Suppressor macrophage (primary cell): ENCODE measurements at places on chromosomes 7 and 10.

GRCh38 chr10:104099269-104099668, 13.6 kb upstream of the COL17A1 start:
- no peak for DNase-seq

- DNase-seq = peak; percentile 74
Observed at GRCh38 chr10:101843032-101844021, at the start of gene KCNIP2. TSS of gene KCNIP2 (minus strand) at chr10:101843800. CDS start at chr10:101843568, 232 bp downstream.

GRCh38 chr10:104339469-104340110, 1.3 kb upstream of the ITPRIP start:
- no peak for DNase-seq

GRCh38 chr10:97131181-97131628, 54.6 kb downstream of the SLIT1 start:
- DNase-seq = no peak

DNA sequence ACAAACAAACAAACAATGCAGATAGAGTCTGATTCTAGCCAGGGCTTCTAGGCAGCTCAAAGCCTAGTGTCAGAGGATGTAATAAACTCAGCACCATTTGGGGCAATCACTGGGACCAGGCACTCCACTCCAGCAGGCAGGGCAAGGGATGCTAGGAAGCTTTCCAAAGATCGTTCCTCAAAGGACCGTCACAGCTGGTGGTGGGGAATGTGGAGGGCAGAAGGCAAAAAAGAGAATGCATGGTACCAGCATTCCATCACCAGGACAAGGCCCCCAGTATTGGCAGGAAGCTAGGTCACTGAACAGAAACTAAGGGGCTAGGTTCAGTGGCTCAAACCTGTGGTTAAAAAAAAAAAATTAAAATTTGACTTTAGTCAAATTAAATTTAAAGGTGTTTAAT, 94.2 kb downstream of the CUL2 start:
- no peak for DNase-seq

- DNase-seq = no peak
Observed at GRCh38 chr10:124563320-124564040, 101.9 kb downstream of the LHPP start.

- DNase-seq = peak; percentile 4
Observed at GRCh38 chr10:33134011-33134751, 176.2 kb upstream of the ITGB1 start.

DNA sequence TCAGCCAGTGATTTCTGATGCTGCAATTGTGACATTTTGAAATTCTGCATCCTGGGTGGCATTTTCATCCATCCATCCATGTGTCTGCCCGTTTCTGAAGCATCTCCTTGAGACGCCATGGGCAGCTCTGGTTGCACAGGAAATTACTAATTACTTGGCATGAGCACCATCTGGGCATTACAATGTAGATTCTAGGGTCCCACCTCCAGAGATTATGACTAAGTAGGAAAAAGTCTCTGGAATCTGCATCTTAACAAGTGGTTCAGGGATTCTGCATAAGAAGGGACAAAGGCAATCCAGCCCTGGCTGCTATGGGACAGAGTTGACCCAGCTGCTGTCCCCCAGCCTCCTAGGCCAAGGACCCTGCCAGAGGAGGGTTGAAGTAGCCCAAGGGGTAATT, 65.3 kb downstream of the CUZD1 start:
- DNase-seq = no peak

- DNase-seq = no peak
Observed at GRCh38 chr7:106545275-106545674, 115.7 kb downstream of the CCDC71L start.

GRCh38 chr7:108086546-108086945, 43.6 kb downstream of the LAMB4 start:
- DNase-seq = no peak

GRCh38 chr7:99624484-99624883, 7.7 kb downstream of the ZSCAN25 start:
- no peak for DNase-seq

GRCh38 chr10:70903262-70903921, 15.0 kb upstream of the PCBD1 start:
- peak; percentile 76 for DNase-seq

DNA sequence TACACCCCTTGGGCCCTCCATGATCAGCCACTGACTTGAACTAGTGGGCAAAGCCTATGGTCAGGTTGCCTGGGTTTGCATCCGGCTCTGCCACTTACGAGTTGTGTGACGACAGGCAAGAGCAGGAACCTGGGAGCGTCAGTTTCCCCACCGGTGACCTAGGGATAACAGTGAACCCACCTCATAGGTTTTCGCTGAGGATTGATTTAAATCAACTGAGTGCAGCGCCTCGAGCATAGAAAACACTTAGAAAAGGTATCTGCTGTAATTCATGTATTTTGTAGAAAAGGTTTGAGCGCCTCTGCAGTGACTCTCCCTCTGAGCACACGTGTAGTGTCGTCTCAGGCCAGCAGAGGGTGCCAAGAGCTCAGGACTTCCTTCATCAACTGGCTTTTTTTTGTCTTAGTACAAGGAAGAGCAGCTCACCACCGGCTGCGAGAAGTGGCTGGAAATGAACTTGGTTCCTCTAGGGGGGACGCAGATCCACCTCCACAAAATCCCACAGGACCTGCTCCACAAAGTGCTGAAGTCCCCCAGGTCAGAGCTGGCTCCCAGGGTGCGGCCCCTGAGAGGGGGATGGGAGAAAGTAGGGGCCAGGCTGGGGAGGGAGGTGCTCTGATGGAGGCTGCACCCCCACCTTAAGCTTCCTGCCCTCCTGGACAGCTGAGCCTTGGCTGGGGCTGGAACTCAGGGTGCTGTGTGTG, 27.7 kb downstream of the BTBD16 start:
- DNase-seq = peak; percentile 85

- DNase-seq = peak; percentile 69
Observed at GRCh38 chr10:80356563-80356988, at the start of the genes DYDC1 and DYDC2. TSS of gene DYDC1 (minus strand) at chr10:80356755. CDS start at chr10:80352601, 4,154 bp downstream. TSS of gene DYDC2 (plus strand) at chr10:80356781. CDS start at chr10:80362444, 5,663 bp downstream.
